ENCODE measurements at places on chromosomes 7 and 10.

- DNase-seq: no peak
Observed at GRCh38 chr10:34758447-34758996, 56.6 kb downstream of the PARD3 start.

DNA sequence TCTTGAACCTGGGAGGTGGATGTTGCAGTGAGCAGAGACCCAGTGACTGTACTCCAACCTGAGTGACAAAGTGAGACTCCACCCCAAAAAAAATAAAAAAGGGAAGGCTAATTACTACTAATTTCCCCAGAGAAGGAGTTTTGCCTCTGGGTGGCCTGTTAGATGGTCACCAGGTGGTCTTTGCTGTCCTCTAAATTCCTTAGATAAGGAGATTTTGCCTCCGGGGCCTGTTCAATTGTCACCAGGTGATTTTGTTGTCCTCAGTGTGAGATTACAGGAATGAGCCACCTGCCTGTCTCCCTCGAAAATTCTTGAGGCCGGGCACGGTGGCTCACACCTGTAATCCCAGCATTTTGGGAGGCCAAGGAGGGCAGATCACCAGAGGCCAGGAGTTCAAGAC, 24.4 kb upstream of the ZMIZ2 start:
- no peak for DNase-seq

- DNase-seq: no peak
Observed at GRCh38 chr10:130745251-130745650, 566.3 kb downstream of the TCERG1L start.

DNA sequence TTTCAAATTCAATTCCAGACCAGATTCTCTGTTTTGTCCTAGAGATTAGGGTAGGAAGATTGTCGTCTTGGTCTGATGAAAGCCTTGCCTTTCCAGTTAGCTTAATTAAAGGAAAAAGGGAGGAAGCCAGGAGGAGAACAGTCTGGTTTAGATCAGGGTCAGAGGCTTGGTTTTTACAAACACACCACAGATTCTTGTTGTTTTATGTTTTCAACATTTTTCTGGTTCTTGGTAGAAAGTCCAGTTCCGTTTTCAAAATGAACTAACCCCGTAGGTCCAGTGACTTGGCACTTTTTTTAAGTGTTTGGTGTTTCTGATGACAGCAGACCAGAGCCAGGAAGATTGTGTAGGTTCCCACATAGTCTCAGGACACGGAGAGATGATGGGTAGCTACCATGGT, 167.1 kb upstream of the INHBA start:
- no peak for DNase-seq

- DNase-seq: no peak
Observed at GRCh38 chr7:38927751-38928150, 18.8 kb upstream of the VPS41 start.

GRCh38 chr10:32413513-32413912, 32.4 kb upstream of the CCDC7 start:
- peak; percentile 2 for DNase-seq

DNA sequence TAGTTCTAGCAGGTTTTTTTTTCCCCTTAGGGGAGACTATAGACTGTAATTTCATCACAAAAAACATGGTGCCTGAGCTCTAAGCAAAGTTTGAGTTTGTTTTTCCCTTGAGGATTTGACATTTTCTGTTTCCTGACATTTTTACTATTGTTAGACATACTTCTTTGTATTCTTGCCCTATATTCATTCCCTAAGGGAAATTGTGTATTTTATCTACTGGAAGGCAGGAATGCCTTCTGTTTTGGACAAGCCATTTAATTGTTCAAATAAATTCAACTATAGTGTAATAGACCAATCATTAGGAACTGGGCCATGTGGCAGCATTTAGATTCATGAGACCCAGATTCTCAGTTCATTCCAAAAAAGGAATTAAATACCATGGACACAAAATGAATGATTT, 335.0 kb downstream of the EXOC4 start:
- DNase-seq: no peak

DNA sequence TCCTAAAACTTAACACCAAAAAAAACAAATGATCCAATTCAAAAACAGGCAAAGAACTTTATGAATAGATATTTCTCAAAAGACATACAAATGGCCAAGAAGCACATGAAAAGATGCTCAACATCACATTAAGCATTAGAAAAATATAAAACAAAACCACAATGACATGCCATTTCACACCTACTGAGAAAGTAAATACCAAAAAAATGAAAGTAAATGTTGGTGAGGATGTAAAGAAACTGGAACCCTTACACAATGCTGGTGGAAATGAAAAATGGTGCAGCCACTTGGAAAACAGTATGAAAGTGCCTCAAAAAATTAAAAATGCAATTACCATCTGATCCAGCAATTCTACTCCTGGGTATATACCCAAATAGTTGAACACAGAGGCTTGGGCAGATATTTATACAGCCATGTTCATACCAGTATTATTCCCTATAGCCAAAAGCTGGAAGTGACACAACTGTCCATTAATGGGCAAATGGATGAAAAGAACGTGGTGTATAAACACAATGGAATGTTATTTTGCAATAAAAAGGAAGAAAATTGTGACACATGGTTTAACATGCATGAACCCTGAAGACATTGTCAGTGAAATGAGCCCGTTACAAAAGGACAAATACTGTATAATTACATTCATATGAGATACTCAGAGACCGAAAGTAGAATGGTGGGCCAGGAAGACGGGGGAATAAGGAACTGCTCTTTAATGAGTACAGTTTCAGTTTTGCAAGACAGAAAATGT, 89.0 kb downstream of the JMJD1C start:
- DNase-seq: no peak

- DNase-seq: no peak
Observed at GRCh38 chr7:123649964-123650363, 5.7 kb upstream of the LMOD2 start.

- DNase-seq: no peak
Observed at GRCh38 chr10:30447125-30447799, 13.3 kb downstream of the MAP3K8 start.

DNA sequence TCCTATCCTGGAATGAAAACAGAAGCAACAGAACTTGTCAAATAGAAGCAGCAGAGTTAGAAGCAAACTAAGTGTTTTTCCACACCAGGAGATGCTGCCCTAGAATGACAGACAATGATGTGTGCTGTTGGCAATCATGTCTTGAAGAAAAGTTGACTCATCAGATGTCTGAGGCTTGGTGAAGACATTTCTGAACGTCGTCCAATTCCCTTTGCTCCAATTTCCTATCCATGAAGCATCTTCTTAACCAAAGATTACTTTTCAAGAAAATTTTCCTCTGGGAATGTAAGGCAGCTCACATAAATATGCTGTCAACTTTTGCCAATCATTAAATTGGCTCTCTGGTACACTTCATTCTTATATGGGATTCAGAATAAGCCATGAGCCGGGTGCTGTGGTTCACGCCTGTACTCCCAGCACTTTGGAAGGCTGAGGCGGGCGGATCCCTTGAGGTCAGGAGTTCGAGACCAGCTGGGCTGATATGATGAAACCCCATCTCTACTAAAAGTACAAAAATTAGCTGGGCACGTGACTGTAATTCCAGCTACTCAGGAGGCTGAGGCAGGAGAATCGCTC, 34.6 kb downstream of the MALSU1 start:
- no peak for DNase-seq

DNA sequence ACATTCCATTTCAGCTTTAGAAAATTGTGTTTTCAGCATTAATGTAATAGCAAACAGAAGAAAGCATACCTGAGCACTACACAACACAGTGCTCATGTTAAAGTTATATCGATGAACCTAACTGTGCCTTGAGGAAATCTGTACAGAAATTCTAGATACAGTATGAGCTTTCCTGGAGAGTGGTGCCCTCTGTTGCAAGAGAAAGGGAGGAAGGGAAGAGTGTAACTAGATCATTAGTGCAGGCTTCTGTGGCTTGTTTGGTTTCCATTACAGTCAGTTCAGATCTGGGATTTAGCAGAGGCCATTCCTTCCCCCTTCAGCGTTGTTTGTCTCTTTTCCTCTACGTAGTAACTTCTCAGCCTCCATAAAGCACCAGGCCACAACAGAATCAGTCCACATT, 139.7 kb downstream of the HTR7 start:
- DNase-seq: no peak

- DNase-seq: no peak
Observed at GRCh38 chr7:80372415-80372814, 139.4 kb downstream of the GNAT3 start.

DNA sequence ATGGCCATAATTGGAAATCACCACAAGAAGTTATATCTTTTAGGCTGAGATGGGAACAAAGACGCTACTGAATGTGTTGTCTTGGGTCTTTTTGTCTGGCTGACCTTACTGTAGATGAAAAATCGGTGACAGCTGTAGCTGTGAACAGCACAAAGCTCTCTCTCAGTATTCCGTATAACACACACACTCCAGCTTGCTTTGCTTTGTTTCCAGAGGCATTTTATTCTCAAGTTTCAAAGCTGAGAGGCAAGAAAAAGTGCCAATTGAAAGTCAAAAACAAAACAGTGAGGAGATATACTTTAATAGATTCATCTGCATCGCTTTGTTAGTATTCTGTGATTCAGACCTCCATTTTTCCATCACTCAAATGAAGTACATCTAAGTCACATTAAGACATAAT, 39.6 kb upstream of the CABCOCO1 start:
- DNase-seq: no peak

DNA sequence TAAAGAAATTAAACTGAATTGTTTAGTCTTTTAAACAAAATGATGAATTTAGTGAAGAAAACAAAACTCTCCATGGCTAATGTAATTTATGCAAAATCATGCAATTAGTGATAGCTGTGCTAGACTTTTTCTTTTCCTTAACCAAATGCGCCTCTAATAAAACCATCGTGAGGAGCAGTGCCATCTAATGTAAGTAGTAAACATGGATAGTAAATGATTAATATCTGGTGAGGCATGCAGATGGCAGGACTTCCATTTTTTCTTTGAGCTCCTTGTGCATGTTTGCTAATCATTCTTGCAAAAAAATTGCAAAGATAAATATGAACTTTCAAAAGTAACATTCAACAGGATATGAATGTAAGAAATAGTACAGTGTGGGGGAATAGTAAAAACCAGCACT, 2.3 kb downstream of the INSYN2A start:
- no peak for DNase-seq

- no peak for DNase-seq
Observed at GRCh38 chr7:80478683-80479082, 33.2 kb downstream of the GNAT3 start.

- no peak for DNase-seq
Observed at GRCh38 chr7:40644454-40645188, 509.8 kb downstream of the SUGCT start.

DNA sequence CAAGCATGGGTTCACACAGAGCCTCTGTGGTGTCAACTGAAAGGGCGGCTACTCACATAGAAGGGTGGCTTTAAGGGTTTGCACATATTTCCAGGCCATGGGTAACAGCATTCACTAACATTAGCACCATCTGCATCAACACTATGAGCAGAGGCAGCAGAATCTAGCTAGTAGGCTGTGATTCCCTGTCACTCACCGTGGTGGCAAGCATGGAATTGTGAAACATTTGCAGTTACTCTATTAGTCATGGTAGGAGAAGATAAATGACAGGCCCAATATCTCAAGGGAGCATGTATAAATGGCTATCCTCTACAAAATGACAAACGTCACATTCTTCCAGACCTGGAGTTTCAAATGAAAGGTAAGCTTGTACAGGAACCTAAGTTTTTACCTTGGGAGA, 32.2 kb upstream of the CUBN start:
- DNase-seq: no peak

DNA sequence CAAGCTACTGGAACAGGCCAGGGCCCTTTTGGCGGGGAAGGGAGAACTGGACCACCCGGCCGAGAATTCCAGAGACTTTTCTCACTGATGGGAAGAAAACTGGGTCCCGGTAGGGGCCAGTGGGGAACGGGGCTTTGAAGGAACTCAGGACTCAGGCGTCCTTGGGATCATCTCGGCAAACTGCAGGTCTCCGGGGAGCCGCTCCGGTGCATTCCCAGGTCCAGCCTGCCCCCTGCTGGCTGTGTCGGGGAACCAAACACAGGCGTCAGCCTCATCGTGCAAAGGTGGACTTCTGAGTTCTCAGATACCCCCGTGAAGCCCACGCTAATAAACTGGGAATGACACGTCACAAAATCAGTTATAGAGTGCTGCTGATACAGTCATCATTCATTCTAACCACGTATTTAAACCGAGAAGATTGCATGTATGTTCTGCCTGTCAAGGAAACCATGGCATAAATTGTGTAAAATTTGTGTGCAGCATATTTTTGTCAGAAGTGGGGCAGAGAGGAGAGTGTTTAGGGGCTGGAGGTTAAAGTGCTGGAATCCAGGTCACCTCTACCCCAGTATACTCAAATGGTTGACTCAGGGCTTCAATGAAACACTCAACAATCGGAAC, 76.1 kb upstream of the CPXM2 start:
- DNase-seq: no peak

- no peak for DNase-seq
Observed at GRCh38 chr10:13139150-13139549, 22.2 kb upstream of the MCM10 start.

GRCh38 chr10:43734716-43735115, 86.0 kb upstream of the ZNF32 start:
- no peak for DNase-seq

DNA sequence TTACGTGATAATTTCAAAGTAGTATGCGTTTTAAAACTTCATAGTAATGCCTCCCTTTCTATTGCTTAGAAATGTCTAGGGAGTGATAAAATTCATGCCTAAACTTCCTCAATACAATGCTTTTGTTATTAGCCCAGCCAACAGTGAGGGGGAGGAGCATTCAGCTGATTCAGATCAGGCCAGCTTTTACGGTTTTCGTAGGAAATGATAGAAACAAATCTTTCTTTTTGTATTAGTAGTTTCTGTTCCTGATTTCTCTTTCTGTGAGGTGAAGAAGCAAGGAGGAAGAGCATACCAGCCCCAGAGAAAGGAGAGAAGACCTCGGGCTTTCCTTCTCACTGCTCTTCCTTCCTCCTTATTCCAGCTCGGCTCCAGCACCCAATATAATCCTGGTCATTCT, 35.2 kb upstream of the ITPRID1 start:
- DNase-seq: no peak

DNA sequence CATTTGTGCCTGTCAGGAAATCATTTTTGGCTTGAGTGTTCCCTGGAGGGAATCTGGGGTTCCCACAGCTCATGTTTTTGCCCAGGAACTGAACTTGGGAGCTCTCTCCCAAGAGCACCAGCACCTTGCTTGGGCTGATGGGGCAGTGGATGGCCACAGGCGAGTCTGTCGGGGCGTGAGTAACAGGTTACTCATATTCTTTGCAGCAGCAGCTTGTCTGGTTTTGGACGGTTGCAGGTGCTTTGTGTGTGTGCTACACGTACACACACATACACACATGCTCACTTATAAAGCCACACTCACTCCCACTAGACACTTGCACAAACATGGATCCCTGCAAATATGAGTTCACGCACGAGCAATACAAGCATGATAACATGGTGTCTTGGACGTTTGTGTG, 2.9 kb upstream of the PALD1 start:
- DNase-seq: no peak

DNA sequence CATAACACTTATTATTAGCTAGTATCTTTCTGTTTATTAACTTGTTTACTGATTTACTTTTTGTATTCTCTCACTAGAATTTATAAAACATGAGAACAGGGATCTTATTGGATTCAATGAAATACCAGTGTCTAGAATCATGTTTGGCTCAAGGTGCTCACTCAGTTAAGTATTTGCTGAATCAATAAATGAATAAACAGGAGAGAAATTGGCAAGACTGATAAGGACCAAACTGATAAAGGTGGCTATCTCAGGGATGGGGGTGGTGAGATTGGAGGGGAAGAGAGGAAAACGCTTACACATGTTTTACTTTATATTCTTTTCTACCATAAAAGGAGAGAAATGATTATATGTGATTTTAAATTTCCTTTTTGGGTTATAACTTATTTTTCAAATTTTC, 43.3 kb upstream of the CCDC6 start:
- DNase-seq: no peak

GRCh38 chr10:31399631-31400030, 80.6 kb downstream of the ZEB1 start:
- no peak for DNase-seq
